ENCODE measurements at places on chromosomes 11 and 22. TPM values are rescaled to one million over a fixed set of nuclear protein-coding genes. Genes with fewer than 3 reads are reported as not detected.

DNA sequence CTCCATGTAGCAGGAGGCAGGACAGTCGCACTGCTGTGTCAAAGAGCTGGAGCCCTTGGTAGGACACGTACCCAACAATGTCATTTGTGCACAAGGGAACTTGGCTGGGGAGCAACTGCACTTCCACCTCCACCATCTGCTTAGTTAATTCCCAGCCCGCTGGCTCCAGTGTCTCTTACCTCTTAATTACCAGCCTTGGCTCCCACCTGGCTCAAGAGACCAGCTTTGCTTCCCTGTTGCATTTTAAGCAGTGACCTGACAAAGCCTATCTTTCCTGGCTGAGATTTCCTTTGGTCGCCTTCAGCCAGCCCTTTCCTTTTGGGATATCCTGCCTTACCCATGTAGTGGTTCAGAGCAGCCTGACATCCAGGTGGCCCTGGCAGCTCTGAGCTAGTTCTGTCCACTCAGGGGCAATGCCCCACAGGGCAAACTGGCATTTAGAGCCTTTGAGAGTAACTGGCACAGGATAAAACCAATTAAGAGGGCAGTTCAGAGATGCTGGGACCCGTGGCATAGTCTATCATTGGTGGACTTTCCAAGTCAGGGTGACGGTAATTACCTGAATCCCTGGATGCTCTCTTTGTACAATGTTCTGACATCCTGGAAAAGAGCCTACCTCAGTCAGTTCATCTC, 212.6 kb upstream of the SORL1-AS1 start:
- DNase-seq, result no peak
- H3K27me3 ChIP-seq, result no peaks in the 10 kb centered on the region
- no peak overlapping the region for H3K4me3 ChIP-seq
- no peak overlapping the region for H3K27ac ChIP-seq
- H3K4me1 ChIP-seq, result peaks cover 26% of the 10 kb centered on the region
- no peaks in the 10 kb centered on the region for H3K36me3 ChIP-seq

DNA sequence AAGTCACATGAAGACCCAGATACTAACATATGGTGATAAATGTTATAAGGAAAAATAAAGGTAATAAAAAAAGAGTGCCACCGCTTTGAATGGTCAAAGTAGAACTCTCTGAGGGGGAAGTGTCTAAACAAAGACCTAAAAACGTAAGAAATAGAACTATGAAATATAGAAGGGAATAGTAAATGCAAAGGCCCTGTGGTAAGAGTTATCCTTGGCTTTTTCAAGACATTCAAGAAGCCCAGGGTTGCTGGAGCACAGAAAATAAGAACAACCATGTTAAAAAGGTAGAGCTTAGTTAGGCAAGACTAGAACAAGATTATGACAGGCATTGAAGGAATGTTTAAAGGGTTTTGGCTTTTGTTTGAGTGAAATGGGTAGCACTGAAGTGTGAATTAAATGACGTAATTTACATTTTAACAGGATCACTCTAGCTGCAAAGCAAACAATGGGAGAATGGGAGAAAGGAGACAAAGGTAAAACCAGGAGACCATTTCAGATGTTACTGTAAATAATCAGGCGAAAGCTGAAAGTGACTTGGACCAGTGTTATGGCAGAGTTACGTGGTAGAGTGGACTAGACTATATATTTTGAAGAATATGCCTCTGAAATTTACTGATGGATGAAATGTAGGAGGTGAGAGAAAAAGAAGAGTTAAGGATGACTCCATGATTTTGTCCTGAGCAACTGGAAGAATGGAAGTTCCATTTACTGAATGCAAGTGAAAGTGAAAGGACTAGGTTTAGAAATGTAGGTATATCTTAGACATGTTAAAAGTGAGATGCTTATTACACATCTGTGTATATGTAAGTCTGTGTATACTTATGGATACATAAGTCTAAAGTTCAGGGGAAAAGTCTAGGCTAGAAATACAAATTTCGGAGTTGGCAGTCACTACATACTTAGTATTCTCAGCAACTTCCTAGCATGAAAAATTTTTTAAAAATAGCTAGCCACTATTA, 28.5 kb downstream of the BTBD10 start:
- no peak overlapping the region for H3K27ac ChIP-seq
- H3K36me3 ChIP-seq, result peaks cover 11% of the 10 kb centered on the region
- H3K4me1 ChIP-seq, result no peaks in the 10 kb centered on the region
- no peaks in the 10 kb centered on the region for H3K27me3 ChIP-seq
- no peak for DNase-seq
- H3K4me3 ChIP-seq, result no peak overlapping the region

GRCh38 chr11:15704556-15704955, 589.8 kb downstream of the INSC start:
- no peaks in the 10 kb centered on the region for H3K36me3 ChIP-seq
- no peaks in the 10 kb centered on the region for H3K4me1 ChIP-seq
- H3K4me3 ChIP-seq, result no peak overlapping the region
- DNase-seq, result no peak

GRCh38 chr11:74504100-74504691, 10.7 kb upstream of the LIPT2 start:
- no peak for DNase-seq
- no peaks in the 10 kb centered on the region for H3K36me3 ChIP-seq
- no peak overlapping the region for H3K4me3 ChIP-seq

Gene C11orf87
- 0.87 TPM for total RNA-seq

GRCh38 chr22:40265783-40266182, 80.5 kb upstream of the ADSL start:
- DNase-seq, result no peak
- no peak overlapping the region for H3K4me3 ChIP-seq
- no peaks in the 10 kb centered on the region for H3K4me1 ChIP-seq
- peaks cover 3% of the 10 kb centered on the region for H3K36me3 ChIP-seq
- H3K27ac ChIP-seq, result no peak overlapping the region

GRCh38 chr11:28227460-28227859, 119.3 kb downstream of the METTL15 start:
- no peak overlapping the region for H3K4me3 ChIP-seq
- no peaks in the 10 kb centered on the region for H3K36me3 ChIP-seq
- no peaks in the 10 kb centered on the region for H3K27me3 ChIP-seq
- H3K4me1 ChIP-seq, result no peaks in the 10 kb centered on the region
- no peak for DNase-seq

DNA sequence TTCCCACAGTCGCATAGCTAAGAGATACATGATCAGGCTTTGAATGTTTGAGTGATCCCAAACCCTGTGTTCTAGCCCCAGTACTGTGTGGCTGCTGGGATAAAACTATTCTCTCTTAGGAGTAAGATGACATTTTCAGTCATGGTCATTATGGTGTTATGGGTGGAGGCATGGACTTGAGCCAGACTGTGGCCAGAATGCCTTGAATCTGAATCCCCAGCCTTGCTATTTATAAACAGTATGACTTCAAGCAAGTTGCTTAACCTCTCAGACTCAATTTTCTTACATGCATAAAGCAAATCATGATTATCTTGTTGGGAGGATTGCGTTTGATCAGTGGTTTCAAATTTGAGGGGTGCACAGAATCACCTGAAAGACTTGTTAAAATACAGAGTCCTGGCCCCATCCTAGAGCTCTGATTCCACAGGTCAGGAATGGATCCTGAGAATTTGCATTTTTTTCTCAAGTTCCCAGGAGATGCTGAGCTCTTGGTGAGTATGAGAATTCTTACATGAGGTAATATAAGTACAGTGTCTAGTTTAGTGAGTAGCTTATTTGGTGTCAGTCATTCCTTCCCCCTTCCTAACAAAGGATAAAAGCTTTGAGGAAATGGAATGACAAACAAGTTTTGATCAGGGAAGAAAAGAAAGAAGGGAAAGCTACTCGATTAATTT, 571.7 kb downstream of the METTL15 start:
- H3K27me3 ChIP-seq, result no peaks in the 10 kb centered on the region
- H3K4me3 ChIP-seq, result no peak overlapping the region
- no peaks in the 10 kb centered on the region for H3K36me3 ChIP-seq
- no peak overlapping the region for H3K27ac ChIP-seq
- H3K4me1 ChIP-seq, result no peaks in the 10 kb centered on the region
- no peak for DNase-seq

DNA sequence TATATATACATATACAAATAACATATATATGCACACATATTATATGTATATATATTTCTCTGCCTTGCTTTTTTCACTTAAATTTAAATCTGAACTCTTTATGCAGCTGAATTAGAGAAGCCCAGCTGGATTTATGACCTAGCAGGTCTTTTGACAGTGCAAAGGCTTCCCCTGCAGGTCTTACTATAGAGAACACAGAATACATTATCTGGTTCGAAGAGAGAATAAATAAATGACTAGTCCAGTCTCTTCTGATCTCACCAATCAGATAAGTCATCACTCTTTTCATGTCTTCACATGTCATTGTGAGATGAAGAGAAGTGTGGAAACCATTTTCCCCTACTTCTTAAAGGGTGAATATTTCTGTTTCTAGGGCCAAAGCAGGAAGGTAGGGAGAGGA, 58.2 kb downstream of the OR10A6 start:
- no peak for DNase-seq
- H3K27me3 ChIP-seq, result no peaks in the 10 kb centered on the region

Gene RIMBP3C
- under 0.01 TPM for total RNA-seq

Gene SLC22A12
- not detected for total RNA-seq

GRCh38 chr11:65572356-65573051, at the start of gene FAM89B:
FAM89B (plus strand) TSS chr11:65572538; CDS start chr11:65572670, 132 bp downstream.
- no peaks in the 10 kb centered on the region for H3K36me3 ChIP-seq
- H3K4me3 ChIP-seq, result peak within 1 kb of the TSS; percentile 81
- H3K27me3 ChIP-seq, result no peaks in the 10 kb centered on the region
- H3K27ac ChIP-seq, result peak within 1 kb of the TSS; percentile 94
- H3K4me1 ChIP-seq, result no peaks in the 10 kb centered on the region

- no peak overlapping the region for H3K4me3 ChIP-seq
- H3K4me1 ChIP-seq, result no peaks in the 10 kb centered on the region
- no peaks in the 10 kb centered on the region for H3K36me3 ChIP-seq
- no peak overlapping the region for H3K27ac ChIP-seq
- no peaks in the 10 kb centered on the region for H3K27me3 ChIP-seq
These were observed 64.2 kb downstream of the RASSF10 start for GRCh38 chr11:13073119-13073981.

DNA sequence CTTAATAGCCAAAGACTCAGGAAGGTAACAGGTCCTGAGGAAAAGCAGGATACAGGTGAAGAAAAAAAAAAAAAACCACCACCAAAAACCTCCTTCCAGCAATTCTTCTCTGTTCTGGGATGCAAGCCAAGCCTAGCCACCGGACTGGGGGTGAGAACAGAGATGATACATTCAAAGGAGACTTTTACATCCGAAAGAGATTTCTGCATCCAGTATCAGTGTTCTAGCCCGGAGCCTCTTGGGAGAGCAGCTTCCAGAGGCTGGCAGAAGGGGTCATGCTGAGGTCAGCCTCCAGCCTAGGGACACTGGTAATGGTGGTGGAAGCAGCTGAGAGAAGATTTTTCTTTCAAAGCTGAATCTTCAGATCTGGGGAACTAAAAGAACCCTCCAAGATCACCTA, 76.2 kb downstream of the KCNC1 start:
- no peak overlapping the region for H3K27ac ChIP-seq
- no peak overlapping the region for H3K4me3 ChIP-seq
- no peaks in the 10 kb centered on the region for H3K36me3 ChIP-seq
- no peaks in the 10 kb centered on the region for H3K27me3 ChIP-seq

GRCh38 chr11:90426442-90426841, 203.6 kb upstream of the CHORDC1 start:
- no peaks in the 10 kb centered on the region for H3K27me3 ChIP-seq
- no peak for DNase-seq
- no peaks in the 10 kb centered on the region for H3K4me1 ChIP-seq
- H3K4me3 ChIP-seq, result no peak overlapping the region
- no peak overlapping the region for H3K27ac ChIP-seq
- H3K36me3 ChIP-seq, result no peaks in the 10 kb centered on the region

- no peaks in the 10 kb centered on the region for H3K4me1 ChIP-seq
- no peak overlapping the region for H3K4me3 ChIP-seq
- H3K27me3 ChIP-seq, result no peaks in the 10 kb centered on the region
- no peaks in the 10 kb centered on the region for H3K36me3 ChIP-seq
These were observed 206.6 kb upstream of the SEZ6L start for GRCh38 chr22:25962711-25963110.

- no peaks in the 10 kb centered on the region for H3K4me1 ChIP-seq
- no peak overlapping the region for H3K4me3 ChIP-seq
- H3K27ac ChIP-seq, result no peak overlapping the region
- no peaks in the 10 kb centered on the region for H3K27me3 ChIP-seq
These were observed 8.6 kb upstream of the APOBEC3B start for GRCh38 chr22:38973289-38974169.

GRCh38 chr11:27623945-27624523, 76.2 kb downstream of the BDNF start:
- no peaks in the 10 kb centered on the region for H3K4me1 ChIP-seq
- H3K27ac ChIP-seq, result no peak overlapping the region
- H3K27me3 ChIP-seq, result no peaks in the 10 kb centered on the region

GRCh38 chr22:28903080-28903479, 19.7 kb downstream of the ZNRF3 start:
- H3K4me1 ChIP-seq, result peaks cover 18% of the 10 kb centered on the region
- no peaks in the 10 kb centered on the region for H3K27me3 ChIP-seq
- DNase-seq, result no peak
- peak overlapping the region; percentile 79 for H3K27ac ChIP-seq
- no peaks in the 10 kb centered on the region for H3K36me3 ChIP-seq
- no peak overlapping the region for H3K4me3 ChIP-seq

DNA sequence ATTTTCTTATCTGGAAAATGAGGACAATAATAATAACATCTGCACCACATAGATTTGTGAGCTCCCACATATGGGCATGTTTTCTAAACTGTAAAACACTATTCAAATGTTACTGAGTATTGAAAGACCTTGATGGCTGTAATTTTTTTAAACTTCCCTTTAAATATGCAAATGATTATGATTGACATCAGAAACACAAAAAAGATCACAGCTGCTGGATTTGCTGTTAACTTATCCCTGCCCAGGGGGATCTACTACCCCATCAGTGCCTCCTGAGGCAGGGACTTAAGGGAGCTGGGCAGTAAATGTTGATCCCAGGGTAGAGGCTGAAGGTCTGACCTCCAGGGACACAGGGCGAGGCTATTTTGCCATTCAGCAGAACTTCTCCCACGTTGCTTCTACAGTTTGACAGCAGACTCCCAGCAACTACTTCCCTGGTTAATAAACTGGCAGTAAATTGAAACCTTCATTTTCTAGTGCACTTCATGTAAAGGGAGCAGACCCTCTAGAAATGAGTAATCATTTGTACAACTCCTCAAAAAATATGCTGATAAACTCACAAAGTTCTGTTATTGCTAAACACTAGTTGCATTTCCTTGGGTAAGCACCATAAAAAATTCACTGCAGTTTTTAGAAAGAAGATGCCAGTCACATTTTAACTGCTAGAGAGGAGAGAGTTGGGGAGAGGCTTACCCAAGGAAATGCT, 20.3 kb downstream of the TMPRSS5 start:
- no peak overlapping the region for H3K4me3 ChIP-seq
- H3K27me3 ChIP-seq, result no peaks in the 10 kb centered on the region
- H3K4me1 ChIP-seq, result peaks cover 49% of the 10 kb centered on the region
- DNase-seq, result no peak

Gene DRAP1
- 116 TPM for total RNA-seq

GRCh38 chr22:19138217-19139000, 6.0 kb downstream of the ESS2 start:
- peaks cover 5% of the 10 kb centered on the region for H3K4me1 ChIP-seq
- H3K27me3 ChIP-seq, result no peaks in the 10 kb centered on the region
- no peak overlapping the region for H3K27ac ChIP-seq
- H3K36me3 ChIP-seq, result peaks cover 94% of the 10 kb centered on the region
